ENCODE measurements at places on chromosomes 4 and X.

DNA sequence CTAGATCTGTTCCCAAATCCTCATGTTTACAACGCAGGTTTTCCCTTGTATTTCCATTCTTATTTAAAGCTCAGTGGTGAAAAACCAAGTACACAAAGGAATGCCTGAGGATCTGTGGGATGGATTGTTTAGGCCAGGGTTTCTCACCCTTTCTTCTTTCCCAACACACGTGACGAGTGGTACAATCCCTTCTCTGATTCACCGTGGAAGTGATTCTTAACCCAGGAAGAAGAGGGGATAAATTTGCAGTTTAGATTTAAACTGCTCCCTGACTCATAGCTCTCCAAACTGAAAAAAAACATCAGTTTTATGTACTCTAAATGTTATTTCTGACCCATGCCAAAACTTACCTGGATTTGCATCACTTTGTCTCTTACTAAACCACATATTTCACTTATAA lies 17.0 kb downstream of the PAQR3 start:
- no peak for DNase-seq

GRCh38 chrX:44971674-44972073 lies 98.7 kb downstream of the KDM6A start:
- no peak for DNase-seq

DNA sequence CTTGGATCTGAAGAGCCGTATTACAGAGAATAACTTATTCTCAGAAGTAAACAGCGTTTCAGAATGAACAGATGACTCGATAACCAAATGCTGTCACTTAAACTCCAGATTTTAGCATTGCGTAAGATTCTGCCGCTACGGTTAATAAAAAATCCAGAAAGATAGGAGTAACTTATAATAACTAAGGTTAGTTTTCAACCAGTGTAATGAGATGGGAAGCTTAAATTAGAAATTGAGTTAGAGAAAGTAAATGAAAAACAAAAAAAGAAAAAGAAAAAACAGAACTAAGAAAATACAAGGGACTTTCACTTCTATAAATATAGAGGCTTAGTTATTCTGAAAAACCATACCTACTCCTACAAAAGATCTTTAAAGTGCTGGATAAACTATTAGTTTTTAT lies 13.1 kb upstream of the PARM1 start:
- no peak for DNase-seq

- no peak for DNase-seq
Measured at GRCh38 chrX:67724359-67725110, 180.7 kb downstream of the AR start.

DNA sequence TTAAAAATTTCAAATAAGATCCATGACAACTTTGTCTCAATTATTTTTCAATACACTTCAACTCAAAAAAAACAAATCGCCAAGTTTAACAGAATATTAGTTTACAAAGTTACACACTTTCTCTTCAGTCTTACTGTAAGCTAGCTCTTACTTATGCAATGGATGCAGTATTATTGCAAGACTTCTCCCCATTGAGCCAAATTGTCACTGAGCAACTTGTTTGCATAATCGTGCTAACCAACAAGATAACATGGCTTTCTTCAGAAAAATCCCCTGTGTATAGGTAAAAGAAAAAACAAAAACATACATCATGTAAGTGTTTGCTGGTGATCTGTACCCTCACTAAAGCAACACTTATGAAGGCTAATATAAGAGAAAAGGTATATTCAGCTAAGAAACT lies 18.9 kb downstream of the DNAJB14 start:
- no peak for DNase-seq

DNA sequence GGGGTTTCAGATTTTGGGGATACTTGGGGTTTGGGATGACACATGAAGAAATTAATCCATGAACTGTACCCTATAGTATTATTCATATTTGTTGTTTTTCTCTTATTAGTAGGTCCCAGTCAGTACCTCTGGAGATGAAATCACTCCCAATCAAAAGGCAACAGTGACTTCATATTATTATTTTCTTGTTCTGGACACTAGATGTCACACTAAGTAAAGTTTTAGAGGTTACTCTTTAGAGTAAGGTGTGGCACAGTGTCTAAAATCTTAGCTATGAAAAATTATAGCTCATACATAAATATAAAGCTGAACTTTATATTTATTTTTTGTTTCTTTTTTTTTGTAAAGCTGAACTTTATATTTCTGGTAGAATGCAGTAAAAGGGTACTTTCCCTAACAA lies 35.1 kb downstream of the FAM114A1 start:
- peak; percentile 51 for DNase-seq

GRCh38 chr4:74613266-74613665 lies 168.3 kb downstream of the AREG start:
- no peak for DNase-seq

- DNase-seq: no peak
Measured at GRCh38 chr4:20326460-20326859, 74.8 kb downstream of the SLIT2 start.

DNA sequence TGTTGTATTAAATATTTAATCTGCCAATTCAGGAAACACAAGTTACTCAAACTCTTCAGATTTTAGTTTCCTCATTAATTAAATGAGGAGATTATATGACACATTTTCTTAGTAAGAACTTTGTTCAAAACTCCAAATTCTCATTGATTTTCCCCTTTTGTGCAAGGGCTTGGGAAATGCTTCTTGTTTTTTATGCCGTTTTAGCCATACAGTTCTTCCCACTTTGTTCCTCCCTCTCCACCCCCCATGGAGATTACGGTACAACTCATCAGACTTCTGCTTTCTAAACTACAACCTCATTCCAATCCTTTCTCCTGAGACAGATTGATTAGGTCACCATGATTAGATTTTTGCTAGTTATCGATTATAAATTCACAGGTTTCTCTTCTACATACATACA lies 10.9 kb upstream of the BBS7 start:
- no peak for DNase-seq

DNA sequence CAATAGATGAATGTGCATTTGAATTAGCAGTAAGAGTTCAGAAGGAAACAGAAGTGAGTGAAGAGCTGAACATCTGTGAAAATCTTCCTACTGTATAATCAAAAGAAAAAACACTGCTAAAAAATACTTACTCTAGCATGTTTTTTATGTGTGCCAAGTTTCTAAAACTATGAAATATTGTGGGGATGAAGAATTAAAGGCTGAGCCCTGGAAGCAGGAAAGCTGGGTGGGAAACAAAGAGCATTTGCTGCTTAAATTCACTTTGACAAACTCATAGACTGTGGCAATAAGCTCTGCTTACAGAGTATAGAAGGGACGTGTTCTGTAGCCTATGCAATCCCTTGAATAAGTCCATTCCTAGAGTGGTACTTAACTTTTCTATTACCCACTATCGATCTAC lies 261.7 kb downstream of the ANKRD50 start:
- no peak for DNase-seq

DNA sequence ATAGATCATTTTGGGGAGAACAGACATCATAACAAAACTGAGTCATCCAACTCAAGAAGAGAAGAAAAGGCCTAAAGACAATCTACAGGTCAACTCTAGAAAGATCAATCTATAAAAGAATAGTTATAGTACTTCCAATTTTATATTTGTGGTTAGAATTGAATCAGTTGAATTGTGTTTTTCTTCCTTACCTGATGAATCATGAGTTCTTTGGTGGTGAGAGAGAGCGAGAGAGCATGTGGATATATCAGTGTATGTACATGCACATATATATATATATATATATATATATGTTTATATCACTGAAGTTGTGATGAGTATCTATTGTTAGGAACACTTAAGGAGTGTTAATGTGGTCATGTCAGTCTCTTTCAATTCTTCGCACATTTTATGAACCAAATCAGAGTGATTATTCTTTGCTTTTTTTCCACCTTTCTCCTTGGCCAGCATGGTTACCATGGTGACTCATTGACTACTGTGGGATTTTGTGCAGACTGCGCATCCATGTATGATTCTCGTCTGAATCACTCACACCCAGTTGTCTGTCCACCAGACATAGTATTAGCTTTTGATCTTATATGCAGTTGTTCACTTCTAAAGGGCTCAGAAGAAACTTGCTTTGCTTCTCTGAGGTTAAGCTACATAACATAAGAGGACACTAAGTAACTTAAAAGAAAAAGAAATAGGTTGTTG lies 90.4 kb upstream of the RAB40AL start:
- peak; percentile 7 for DNase-seq

GRCh38 chr4:184280591-184281071 lies 63.0 kb upstream of the ENPP6 start:
- DNase-seq: no peak

DNA sequence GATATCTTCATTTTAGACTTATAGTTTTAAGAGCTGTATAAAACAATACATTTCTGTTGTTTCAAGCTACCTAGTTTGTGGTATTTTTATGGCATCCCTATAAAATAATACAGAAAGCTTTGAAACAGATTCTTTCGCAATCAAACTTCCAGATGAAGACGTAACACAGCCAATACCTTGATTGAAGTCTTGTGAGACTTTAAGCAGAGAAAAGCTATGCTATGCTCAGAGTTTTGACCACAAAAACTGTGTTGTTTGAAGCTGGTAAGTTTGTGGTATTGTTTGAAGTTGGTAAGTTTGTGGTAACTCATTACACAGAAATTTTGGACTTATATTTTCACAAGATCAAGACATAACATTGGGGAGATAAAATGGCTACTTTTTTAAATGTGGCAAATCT lies 201.8 kb upstream of the UGT8 start:
- no peak for DNase-seq

DNA sequence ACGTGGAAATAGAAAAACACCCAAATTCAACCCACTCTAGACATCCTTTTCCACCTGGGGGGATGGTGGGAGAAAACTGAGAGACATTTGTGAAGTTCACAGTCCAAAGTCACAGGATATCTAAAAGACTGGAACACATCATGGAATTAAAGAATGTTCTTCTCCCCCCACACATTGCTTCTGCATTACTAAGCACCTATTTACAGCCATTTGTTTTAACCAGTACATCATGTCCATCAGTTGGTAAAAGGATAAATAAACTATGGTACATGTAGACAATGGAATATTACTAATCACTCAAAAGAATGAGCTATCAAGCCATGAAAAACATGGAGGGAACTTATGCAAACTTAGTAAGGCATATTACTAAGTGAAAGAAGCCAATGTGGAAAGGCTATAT lies 185.5 kb upstream of the ANXA10 start:
- no peak for DNase-seq

- DNase-seq: no peak
Measured at GRCh38 chrX:130426531-130426930, 24.7 kb downstream of the RBMX2 start.

DNA sequence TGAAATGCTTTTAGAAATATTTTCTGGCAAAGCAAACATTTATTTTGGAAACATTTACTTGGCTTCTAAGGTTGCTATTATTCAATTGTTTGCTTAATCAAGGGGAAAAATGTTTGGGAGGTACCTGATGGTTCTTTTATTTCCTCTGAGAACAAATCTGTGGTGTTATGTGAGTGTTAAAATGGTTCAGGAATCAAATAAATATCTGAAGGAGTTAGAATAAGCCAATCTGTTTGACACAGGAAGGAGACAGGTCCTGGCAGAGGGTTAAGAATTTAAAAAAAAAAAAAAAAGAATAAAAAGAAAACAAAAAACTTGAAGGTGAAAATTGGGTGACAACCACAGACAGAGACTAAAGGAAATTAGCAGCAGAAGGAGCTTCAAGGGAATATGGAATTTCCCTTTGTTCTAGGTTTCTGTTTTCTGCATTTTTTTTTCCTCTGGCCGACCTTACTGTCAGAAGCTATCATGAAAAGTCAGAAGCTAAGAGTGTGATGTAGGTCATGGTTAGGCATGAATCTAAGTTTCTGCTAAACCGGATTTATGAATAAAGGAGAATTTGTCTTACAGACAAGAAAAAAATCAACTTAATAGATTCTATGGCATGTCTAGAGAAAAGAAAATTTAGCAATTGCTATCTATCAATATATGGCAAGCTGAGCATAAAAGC lies 78.6 kb upstream of the PNPLA4 start:
- DNase-seq: no peak

- peak; percentile 49 for DNase-seq
Measured at GRCh38 chr4:157220371-157220881, at the start of gene GRIA2. GRIA2 (plus strand) TSS chr4:157220728; CDS start chr4:157221043, 315 bp downstream.

GRCh38 chr4:40552536-40552935 lies 77.1 kb downstream of the RBM47 start:
- DNase-seq: peak; percentile 3

DNA sequence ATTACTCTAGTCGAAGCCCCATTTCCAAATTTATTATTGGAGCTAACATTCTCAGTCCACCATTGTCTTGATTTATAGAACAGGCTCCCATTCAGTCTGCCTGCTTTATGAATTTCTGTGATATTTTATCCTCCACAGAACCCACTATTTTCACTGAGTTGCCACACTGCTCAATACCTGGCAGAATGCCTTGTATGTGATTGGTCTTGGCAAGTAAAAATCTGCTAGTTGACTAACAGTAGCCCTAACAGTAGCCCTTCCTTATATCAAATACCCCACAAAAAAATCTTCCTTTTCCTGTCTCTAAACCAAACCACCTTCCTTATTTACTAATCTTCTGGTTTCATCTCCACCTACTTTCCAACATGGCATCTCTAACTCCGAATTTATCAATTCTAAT lies 82.6 kb downstream of the CHM start:
- DNase-seq: no peak

GRCh38 chr4:188295899-188296298 lies 156.7 kb downstream of the TRIML1 start:
- DNase-seq: peak; percentile 27

- no peak for DNase-seq
Measured at GRCh38 chr4:41512136-41512535, 25.8 kb upstream of the LIMCH1 start.

GRCh38 chr4:116343809-116344208 lies 741.6 kb downstream of the TRAM1L1 start:
- DNase-seq: no peak

DNA sequence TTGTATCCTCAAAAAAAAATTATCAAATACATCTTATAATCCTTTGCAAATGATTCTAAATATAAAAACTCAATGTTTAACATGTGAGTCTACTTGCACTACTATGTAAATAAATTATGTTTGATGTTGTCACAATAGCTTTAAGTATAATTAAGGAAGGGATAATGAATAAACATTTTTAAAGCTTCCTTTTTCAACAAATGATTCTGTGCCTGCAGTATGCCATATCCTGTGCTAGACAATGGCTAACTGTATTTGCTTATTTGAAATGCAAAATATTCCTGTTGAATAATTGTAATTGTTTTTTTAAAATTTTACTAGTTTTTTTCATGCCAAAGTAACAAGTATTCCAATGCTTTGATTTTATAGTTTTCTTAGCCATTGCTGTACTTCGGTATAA lies 59.0 kb upstream of the NDUFC1 start:
- DNase-seq: no peak

DNA sequence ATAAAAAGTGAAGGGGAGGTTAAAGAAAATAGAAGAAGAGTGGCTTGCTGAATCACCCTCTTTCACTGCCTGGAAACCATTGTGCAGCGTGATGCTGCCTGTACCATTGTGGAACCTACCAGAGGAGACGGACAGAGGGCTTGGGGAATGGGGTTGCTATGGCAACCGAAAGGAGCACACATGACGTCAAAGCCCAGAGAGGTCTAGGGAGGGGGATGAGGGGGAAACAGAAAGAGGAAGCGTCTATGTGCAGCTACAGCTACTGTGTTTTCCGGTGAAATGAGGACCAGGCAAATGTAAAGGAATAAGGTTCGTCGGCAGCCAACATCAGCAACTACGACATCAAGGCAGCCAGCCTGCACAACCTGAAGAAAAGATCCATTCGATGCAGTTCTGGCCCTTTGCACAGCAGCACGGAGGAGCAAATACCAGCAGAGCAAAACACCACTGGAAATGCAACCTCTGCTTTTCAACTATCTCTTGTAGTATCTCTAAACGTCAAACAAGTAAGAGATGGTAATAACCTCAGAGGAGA lies at the start of gene MAPK10:
Gene MAPK10, minus strand, starts transcription at position 110 of the 535 bp plus-strand sequence.
- no peak for DNase-seq

GRCh38 chr4:26772096-26772873 lies 88.4 kb upstream of the STIM2 start:
- no peak for DNase-seq

Data from RWPE1 (cell line).